Immature natural killer cell (primary cell): ENCODE measurements at places on chromosomes 12 and 14. TPM values are rescaled to one million over a fixed set of nuclear protein-coding genes. Genes with fewer than 3 reads are reported as not detected.

CACNA2D4 gene
- polyA plus RNA-seq: 20.0 TPM

GRCh38 chr14:28365510-28365909, 401.1 kb upstream of the FOXG1 start:
- H3K4me1 ChIP-seq: no peaks in the 10 kb centered on the region
- no peak for DNase-seq
- no peak overlapping the region for H3K4me3 ChIP-seq
- peaks cover 1% of the 10 kb centered on the region for H3K27me3 ChIP-seq
- H3K36me3 ChIP-seq: no peaks in the 10 kb centered on the region

DNA sequence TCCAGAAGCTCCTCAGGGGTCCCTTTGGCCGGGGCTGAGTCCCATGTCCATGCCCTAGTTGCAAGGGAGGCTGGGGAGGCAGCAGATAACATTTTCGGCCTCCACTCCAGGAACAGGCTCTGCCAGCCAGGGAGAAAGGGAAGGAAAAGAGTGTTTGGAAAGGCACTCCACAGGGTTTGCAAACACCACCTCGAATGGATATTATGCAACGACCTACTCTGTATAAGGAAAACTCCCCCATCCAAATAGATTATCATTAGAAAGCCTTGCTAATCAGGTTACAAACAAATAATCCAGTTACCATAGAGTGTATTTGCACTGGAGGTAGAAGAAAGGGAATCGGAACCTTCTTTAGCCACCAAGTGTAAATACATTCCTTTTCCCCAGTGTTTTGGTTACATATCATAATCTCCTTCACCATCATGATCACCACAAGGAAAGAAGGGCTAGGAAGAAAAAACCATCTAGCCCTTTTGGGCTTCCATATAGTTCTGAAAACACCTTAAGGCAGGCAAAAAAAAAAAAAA, 40.4 kb downstream of the TMCC3 start:
- peaks cover 6% of the 10 kb centered on the region for H3K4me1 ChIP-seq
- no peaks in the 10 kb centered on the region for H3K27me3 ChIP-seq
- no peak for DNase-seq
- H3K36me3 ChIP-seq: peaks cover 20% of the 10 kb centered on the region
- H3K27ac ChIP-seq: no peak overlapping the region
- H3K4me3 ChIP-seq: no peak overlapping the region

- H3K27me3 ChIP-seq: peaks cover 13% of the 10 kb centered on the region
- H3K27ac ChIP-seq: peak within 1 kb of the TSS; percentile 6
- H3K36me3 ChIP-seq: no peaks in the 10 kb centered on the region
- peak; percentile 3 for DNase-seq
- peak within 1 kb of the TSS; percentile 81 for H3K4me3 ChIP-seq
These were observed at the start of gene IFNG-AS1 for GRCh38 chr12:67989184-67989920. IFNG-AS1 (plus strand) TSS chr12:67989447.

DNA sequence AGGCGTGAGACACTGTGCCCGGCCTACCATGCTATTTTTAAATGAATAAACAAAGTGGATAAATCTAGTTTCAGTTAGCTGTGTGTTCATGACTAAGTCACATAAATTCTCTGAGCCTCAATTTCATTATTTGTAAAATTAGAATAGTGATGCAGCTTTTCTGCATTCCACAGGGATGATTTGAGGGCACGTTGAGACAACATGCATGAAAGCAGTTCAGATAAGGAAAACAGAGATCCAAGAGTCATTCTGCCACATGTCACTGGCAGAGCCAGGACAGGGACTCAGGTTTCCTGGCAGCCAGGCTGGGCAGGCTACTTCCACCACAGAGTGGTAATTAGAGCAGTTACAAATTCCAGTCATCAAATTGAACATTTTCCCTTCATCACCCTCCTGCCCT, 2.9 kb upstream of the PPP4R4 start:
- peaks cover 3% of the 10 kb centered on the region for H3K27me3 ChIP-seq
- DNase-seq: no peak
- no peak overlapping the region for H3K27ac ChIP-seq
- H3K4me3 ChIP-seq: no peak overlapping the region
- H3K36me3 ChIP-seq: no peaks in the 10 kb centered on the region
- H3K4me1 ChIP-seq: peaks cover 17% of the 10 kb centered on the region
